ENCODE measurements at places on chromosomes 6 and 20.

- no peak for DNase-seq
Measured at GRCh38 chr6:46370622-46371021, 120.6 kb downstream of the RCAN2 start.

- DNase-seq: no peak
Measured at GRCh38 chr6:119858901-119859300, 509.3 kb upstream of the MAN1A1 start.

DNA sequence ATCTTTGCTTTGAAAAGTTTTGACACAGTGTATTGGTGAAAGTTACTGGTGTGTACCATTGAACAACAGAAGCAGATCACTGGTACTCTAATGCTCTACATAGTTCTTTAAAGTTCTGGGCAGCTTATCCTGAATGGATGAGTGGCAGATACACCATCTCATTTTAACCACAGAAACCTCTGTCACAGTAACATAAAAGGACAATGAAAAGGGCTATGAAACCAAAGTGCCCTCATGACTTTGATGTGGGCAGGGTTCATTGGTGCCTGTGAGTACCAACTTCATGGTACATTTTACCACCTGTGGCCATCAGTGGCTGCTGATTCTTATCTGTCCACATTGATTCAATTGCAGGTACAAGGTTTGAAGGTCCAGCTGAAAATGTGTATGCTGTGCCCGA lies 285.7 kb upstream of the PREP start:
- no peak for DNase-seq

DNA sequence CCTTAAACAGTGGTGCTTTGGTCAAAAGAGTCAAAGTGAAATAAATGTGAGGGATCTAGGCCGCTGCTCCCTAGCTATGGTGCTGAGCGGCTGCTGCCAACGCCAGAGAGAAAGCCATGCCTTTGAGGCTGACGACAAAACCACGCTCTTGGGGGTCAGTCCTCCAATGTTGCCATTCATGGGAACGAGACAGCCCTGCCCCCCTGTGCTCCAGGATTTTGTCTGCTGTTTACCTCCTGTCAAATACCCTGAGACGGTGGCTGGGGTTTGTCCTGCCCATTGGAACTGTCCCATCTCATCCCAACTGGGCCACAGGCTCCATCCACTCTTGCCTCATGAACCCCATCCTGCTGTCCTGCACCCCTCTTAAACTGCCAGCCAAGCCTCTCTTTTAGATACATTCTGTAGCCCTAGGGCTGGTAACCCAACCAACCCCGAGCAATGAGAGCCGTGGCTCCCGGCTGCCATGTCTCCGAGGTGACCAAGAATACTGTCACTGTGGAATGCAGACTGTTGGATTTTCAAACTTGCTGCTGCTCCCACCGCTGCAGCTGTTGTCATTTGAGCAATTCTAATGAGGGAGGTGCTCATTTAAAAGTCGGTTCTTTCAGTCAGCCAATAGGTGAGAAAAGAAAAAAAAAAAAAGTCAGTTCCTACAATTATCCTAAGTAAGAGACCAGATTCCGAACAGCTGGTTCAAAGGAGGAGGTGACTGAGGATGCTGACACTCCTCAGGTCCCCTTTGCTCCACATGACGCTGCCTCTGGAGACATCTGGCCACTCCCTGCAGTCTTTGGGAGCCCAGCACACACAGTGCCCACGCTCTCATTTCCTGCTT lies 73.1 kb upstream of the QKI start:
- no peak for DNase-seq

GRCh38 chr6:25342802-25343201 lies 63.6 kb downstream of the CARMIL1 start:
- DNase-seq: no peak

- DNase-seq: no peak
Measured at GRCh38 chr6:108952776-108953486, 104.7 kb downstream of the ARMC2 start.

DNA sequence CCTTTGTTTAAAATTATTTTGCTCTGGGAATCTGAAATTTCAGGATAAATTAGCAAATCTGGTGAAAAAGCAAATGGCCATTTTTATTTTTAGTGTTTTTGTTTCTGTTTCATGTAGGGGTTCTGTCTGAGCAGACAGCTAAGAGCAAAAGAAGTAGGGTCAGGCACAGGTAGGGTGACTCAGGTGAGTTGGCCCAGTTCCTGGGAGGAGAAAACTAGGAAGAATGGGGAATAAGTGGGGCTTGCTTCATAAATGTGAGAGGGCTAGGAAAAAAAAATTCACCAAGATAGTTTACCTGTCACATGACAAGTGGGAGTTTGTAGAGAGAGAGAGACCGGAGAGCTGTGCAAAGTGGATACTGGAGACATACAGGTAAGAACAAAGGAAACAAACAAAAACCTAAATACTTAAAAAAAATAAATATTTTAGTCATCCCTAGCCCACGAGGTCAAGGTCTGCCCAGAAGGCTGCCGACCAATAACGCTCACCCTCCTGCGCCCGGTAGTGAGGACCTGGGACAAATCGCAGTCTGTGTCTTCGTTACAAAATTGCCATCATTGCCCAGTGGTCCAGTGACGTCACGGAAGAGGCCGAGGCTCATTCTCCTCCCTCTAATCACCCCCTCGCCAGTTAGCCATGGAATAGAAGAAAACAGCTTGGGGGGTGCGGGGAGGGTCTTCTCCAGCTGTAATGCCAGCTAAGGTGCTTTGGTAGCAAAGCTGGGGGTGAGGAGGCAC lies 2.3 kb downstream of the THBD start:
- DNase-seq: no peak

DNA sequence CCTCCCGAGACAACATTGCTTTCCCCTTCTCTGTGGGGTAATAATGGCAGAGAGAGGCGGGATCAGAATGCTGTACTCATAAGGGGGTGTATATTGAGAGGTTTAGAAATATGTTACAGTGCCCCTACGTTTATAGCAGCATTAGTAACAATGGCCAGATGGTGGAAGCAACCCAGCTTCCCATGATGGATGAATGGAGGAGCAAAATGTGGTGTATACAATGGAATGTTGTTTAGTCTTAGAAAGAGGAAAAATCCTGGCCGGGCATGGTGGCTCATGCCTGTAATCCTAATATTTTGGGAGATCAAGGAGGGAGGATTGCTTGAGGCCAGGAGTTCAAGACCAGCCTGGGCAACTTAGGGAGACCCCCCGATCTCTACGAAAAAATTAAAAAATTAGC lies 12.9 kb downstream of the BANF2 start:
- DNase-seq: no peak

GRCh38 chr6:136614994-136615393 lies 64.8 kb upstream of the MAP7 start:
- DNase-seq: no peak

- DNase-seq: no peak
Measured at GRCh38 chr20:17395729-17396128, 135.4 kb downstream of the BFSP1 start.

DNA sequence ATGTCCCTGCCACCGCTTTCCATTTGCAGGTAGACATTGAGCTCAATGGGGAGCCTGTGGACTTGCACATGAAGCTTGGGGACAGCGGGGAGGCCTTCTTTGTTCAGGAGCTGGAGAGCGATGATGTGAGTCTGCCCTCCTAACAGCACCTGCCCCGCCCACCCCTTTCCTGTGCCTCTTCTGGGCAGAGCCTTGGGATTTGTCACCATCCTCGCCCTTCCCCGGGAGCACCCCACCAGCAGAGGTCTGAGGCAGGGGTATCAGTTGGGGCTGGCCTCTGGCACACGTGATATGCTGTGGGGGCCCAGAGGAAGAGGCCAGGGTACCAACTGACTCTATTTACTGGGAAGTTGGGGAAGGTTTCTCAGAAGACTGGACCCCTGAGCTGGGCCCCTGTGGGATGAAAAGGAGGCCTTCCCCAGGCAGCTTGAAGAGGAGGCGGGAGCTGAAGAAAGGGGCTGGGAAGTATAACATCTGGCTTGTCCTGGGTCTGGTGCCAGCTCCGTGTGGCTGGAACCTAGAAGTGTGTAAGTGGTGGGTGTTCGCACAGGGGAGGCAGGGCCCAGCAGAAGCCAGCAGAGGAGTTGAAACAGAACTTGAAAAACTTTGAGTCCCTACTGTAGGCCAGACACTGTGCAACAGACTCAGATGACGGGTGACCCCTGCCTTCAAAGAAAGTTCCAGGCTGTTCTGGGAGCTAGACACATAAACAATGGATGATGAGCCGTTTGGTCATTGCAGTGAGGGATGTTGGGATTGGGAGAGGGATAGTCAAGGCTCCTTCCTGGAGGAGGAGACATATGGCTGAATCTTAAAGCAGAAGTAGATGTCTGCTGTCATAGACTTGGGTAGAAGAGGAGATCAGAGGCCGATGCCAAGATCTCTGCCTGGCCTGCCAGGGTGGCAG lies 7.2 kb downstream of the LPIN3 start:
- no peak for DNase-seq

GRCh38 chr6:167690931-167691330 lies 135.8 kb upstream of the AFDN start:
- no peak for DNase-seq

DNA sequence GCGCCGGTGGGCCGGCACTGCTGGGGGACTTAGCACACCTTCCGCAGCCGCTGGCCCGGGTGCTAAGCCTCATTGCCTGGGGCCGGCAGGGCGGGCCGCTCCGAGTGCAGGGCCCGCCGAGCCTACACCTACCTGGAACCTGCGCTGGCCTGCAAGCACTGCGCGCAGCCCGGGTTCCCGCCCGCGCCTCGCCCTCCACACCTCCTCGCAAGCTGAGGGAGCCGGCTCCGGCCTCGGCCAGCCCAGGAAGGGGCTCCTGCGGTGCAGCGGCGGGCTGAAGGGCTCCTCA lies 10.7 kb upstream of the MPC1 start:
- DNase-seq: no peak

DNA sequence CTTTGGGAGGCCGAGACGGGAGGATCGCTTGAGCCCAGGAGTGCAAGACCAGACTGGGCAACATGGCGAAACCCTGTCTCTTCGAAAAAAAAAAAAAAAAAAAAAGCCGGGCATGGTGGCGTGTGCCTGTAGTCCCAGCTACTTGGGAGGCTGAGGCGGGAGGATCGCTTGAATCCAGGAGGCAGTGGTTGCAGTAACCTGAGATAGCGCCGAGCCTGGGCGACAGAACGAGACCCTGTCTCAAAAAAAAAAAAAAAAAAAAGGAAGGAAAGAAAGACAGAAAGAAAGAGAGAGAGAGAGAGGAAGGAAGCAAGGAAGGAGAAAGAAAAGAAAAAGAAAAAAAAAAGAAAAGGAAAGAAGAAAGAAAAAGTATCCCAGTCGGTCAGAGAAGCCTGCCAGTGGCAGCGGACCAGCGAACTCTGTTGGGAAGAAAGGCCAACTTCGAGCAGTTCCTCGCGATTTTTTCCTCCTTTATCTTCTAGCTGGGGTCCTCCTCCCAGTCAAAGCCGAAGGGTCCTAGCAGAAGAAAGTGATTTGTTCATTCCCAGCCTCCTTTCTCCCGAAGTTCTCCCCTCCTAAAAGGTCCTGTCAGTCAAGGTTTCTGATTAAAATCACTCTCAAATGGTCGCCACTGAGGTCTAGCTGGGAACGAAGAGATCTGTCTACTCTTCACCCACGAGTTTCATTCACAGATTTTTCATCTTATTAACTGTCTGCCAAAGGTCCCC lies 2.4 kb upstream of the SYCP2L start:
- DNase-seq: no peak

DNA sequence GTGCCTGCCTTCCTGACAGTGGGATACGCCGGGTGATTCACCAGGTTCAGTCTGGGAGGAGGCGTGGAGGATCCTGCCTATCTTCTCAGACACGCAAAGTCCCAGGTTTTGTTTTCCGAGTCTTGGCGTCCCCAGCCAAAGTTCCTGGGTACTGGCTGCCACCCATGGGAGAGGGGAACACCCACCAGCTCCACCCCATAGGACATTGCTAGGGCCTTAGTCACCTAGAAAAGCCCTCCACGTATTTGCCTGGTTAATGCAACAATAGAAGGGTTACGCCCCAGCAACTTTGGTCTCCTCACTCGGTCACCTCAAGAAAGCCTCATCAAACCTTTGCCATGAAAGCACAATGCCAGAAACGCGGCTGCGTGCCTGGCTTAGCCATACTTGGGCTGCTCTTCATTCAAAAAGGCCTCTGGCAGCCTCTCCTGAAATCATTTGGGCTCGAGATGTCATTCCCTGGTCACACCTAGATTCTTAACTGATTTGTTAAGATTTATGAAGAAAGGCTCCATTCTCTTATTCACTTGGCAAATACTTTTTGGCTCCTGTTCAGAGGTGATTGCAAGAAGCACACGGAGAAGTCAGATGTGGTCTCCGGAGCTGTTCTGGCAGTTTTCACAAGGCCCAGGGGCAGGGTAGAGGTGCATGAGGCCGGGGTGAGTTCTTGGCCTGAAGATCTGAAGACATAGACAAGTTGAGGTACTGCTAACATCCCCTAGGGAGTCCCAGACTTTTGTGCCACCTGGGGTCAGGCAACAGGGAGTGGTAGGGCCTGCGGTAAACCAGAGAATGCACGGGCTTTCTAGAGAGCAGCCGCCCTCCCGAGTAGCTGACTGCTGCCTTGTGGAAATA lies 35.5 kb upstream of the ZNF133 start:
- no peak for DNase-seq

GRCh38 chr6:161029195-161029809 lies 37.7 kb downstream of the MAP3K4 start:
- DNase-seq: no peak

DNA sequence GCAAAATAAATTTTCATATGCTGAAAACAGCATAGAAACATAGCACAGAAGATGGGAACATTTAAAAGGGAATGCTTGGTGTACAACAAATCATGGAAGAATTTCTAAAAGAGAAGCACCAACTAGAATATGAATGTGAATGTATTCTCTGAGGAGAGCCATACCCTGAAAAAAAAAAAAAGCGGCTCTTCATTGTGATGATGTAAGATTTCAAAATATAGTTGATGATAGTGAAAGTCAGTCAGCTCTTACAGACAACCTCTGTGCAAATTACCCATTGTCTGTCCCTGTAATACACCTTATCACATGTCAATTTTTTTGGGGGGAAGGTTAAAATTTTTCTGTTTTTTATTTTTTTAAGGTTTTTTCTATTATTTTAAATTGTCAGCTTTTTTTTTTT lies 58.6 kb upstream of the PTCHD4 start:
- no peak for DNase-seq

DNA sequence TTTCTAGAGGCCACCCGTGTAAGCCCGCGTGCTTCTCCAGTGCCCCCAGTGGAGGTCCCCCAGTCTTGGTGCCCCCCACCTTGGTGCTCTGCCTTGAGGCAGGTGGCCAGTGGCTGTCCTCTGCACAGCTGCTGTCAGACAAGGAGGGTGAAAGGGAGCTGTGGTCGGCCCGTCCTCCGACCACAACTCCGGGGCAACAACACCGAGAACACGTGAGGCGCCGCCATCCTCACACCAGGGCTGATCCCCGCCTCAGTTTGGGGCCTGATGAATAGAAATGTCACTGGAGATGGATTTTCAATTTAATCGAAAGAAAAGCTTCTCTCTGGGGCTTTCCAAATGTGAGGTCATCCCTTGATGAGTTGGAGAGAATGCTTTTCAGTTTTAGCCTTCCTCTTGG lies 304.6 kb downstream of the CDH4 start:
- DNase-seq: no peak

- DNase-seq: no peak
Measured at GRCh38 chr20:56974499-56975250, 291.8 kb downstream of the BMP7 start.

GRCh38 chr20:760751-761417 lies 7.4 kb downstream of the SLC52A3 start:
- peak; percentile 2 for DNase-seq

Measured in stimulated activated CD4-positive, alpha-beta T cell treated with anti-CD3 and anti-CD28 coated beads, Interleukin-1b, Interleukin-23, amount 100 ng/mL, for 24 hours (primary cell).